Stimulated activated CD8-positive, alpha-beta memory T cell treated with anti-CD3 and anti-CD28 coated beads, Interleukin-15, amount 100 ng/mL, for 4 hours (primary cell): ENCODE measurements at places on chromosomes 1 and 21.

DNA sequence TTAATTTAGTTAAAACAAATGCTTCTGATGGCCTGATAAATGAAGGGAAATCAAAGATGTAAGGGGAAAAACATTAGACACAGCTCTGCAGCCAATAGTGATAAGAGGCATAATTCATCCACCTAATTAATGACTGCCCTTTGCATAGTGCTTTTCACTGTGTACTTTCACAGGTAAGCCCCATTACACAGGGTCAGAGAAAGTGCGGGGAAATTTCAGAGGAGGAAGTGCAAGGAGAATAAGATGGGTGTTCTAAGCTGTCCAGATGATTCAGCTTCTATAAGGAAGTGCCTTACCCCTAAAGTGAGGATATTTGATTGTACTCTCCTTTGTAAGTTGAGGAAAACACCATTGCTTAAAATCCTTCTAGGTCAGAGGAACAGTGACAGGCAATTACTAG lies 88.0 kb downstream of the NR5A2 start:
- no peak for DNase-seq

DNA sequence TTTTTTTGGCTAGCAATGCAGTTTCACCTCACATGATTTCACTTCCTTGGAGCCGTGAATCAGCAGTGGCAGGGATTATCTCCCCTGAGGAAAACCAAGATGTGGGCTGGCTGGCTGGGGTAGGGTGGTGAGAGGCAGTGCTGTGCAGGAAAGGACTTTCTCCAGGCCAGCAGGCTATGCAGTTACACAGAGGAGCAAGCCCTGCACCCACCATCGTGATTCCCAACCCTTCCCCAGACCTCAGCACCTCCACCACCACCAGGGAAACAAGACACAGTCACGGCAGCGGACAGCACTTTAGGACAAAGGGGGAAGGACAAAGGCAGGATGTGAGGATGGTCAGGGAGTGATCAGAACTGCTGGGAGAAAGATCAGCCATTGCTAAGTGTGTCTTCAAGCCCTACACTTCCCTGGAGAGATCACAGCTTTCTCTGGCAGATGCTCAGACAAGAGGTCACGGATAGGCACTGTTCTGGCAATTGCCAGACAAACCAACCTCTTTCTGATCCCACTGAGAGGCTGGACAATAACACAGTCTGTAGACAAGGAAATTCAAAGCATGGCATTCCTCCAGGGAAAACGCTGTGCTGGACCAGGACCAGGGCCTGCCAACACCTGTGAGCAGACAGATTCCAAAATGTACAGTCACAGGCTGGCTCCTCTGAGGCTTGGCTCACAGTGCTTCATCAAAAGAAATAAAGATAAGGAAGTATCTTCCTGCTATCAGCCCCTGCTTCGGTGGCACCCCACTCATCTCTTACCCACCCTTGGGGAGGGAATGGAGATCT lies 509.4 kb downstream of the SMYD3 start:
- DNase-seq, result no peak

- DNase-seq, result no peak
These were observed 189.9 kb upstream of the AJAP1 start for GRCh38 chr1:4464478-4464877.

GRCh38 chr1:216034506-216034905 lies 388.7 kb downstream of the USH2A start:
- no peak for DNase-seq

GRCh38 chr1:243438815-243439214 lies 183.0 kb downstream of the SDCCAG8 start:
- no peak for DNase-seq

DNA sequence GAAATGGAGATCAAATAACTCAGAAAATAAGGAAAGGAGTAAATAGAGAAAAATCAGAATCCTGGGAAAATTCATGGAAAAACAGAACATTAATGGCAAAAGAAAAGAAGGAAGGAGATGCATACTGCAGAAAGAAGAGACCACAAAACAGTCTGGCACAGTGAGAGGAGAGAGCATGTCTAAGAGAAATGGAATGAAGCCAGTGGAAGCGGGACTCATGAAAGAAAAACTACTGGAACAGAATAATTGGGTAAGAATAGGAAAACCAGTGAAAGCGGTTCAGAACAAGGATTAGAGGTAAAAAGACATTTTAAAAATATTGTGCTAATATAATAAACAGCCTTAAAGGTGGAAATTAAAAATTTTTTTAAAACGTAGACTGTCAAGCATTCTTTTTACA lies 93.6 kb upstream of the GREM2 start:
- DNase-seq, result no peak

- DNase-seq, result no peak
These were observed 60.8 kb downstream of the PGM1 start for GRCh38 chr1:63653976-63654375.

- DNase-seq, result no peak
These were observed 99.4 kb upstream of the EDEM3 start for GRCh38 chr1:184854036-184854435.

DNA sequence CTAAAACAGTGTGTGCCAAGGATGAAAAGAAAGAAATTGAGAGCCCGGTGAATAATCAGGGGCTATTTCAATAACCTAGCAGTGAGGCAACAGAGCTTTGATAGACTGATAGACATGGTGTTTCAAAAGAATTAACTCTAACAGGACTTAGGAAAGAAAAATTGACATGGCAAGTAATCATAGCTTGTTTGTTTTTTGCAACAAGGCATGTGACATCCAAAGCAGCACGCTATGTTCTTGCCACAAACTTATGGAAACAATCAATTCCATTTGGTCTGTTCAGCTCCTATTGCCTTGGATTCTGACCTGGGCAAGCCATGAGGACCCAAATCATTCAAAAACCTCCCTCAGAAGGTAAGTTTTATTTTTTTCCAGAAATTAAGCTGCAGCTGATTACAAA lies 608.5 kb downstream of the SMYD3 start:
- no peak for DNase-seq

DNA sequence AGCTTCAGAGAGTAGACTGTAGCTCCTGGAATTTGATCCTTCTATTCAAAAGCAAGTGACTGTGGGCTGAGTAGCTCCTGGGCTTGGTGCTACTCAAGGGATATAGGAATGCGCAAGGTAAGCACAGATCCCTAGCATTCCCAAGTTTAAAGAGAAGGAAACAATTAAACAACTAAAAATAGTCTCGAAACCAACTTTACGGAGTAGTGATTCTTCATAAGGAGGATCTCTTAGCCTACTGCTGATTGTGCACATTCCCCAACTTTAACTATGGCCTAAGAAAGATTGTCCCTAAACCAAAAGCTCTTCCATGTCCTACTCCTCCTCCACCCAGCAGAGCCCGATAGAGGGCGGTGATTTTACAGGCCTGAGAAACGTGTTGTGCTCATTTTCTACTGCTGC lies 226.5 kb upstream of the CAMK1G start:
- DNase-seq, result no peak
